ENCODE measurements at places on chromosomes 2 and 18.

- DNase-seq, result no peak
Observed at GRCh38 chr2:3320910-3321605, 56.6 kb downstream of the EIPR1 start.

- DNase-seq, result no peak
Observed at GRCh38 chr2:102660070-102660469, 40.7 kb downstream of the SLC9A2 start.

DNA sequence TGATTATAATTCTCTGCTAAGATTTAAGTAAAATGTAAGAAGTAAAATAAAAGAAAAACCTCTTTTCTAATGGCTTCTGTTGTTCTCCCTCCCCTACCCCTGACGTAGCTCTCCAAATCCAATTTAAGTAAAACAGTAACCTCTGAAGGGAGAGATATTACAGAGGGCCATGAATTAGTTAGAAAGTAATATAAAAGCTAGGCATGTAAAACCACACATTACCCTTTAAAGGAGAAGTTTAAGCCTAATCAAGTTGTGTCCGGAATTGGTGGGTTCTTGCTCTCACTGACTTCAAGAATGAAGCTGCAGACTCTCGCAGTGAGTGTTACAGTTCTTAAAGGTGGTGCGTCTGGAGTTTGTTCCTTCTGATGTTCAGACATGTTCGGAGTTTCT, 116.9 kb upstream of the SCN7A start:
- DNase-seq, result no peak

GRCh38 chr2:192669505-192670091, 474.9 kb upstream of the TMEFF2 start:
- no peak for DNase-seq

GRCh38 chr2:144475569-144476275, 44.2 kb downstream of the ZEB2 start:
- DNase-seq, result no peak

- peak; percentile 91 for DNase-seq
Observed at GRCh38 chr2:38233231-38233983, 143.7 kb downstream of the ATL2 start.

GRCh38 chr2:121080013-121080772, 204.8 kb downstream of the TFCP2L1 start:
- no peak for DNase-seq

DNA sequence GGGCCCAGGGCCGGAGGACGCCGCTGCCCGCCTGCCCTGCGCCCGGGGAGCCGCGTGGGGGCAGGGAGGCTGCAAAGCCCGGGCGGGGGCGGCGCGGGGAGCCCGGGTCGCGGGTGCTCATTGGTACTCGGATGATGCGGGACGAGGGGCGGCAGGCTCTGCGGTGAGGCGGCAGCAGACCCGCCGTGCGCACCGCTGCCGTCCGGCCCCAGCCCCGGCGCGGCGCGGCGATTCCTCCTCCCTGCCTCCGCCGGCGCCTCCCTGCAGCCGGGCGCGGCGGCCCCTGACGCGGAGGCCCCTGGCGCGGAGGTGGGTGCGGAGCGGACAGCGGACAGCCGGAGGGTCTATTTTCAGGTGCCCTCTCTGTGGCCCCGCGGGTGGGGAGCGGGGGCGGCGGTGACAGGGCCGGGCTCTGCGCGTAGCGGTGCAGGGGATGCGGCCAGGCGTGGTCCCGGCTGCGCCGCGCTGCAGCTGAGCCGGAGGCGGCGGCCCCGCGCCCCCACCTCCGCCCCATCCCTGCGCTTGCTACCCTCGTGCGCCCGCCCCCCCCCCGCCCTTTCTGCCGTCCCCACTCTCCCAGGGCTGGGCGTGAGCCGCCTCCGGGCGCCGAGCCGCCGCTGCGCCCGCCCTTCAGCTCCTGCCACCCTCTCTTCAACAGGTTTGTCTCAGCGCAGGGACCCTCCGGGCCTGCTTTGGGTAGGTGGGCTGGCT, 640 bp downstream of the SPTBN1 start:
- DNase-seq, result no peak

GRCh38 chr2:197179744-197180498, 130.7 kb downstream of the ANKRD44 start:
- peak; percentile 38 for DNase-seq

DNA sequence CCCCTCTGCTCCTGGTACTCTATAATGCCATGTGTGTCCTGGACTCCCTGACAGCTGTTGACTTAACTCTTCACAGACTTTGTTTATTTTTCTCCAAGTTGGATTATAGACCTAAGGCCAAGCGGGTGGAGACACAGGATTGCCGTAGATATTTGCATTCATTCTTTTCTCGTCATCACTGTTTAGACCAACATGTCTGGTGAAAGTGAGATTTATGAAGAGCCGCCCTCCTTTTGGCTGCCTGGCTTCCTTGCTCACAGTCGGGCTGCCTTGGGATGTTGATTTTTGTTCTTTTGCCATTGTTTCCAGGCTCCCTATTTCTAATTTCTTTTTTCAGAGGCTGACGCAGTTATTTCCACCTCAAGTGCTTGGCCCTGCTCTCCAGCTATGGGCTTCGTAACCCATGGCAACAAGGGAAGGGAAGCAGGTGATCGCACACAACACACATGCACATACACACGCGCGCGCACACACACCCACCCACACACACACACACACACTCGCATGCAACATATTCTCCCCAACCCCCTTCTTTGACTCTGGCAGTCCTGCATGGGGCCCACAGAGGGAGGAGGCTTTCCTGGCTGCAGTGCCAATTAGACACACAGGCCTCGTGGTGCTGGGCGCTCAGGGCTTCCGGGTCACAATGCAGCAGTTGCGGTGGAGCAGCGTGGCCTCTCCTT, 296.5 kb downstream of the MTX2 start:
- DNase-seq, result no peak

DNA sequence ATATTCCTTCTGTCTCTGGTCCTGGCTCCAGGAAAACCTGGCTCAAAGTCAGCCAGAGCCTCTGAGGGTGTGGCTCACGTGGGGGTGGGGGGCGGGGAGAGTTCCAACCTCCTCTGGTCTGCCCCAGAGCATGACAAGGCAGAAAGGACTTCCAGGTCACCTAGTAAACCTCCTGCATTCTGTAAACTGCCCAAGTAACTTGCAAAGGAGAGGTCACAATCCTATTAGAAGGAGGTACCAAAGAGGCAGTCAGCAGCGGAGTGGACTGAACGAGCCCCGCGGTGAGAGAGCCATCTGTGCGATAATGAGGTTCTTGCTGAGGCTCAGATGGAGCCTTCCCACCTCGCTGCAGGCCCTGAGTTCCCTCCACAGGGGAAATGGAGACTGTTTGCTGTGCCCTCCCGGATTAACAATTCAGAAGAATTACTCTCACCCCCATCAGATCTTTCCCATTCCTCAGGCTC, 58.9 kb upstream of the GATA6 start:
- DNase-seq, result no peak

DNA sequence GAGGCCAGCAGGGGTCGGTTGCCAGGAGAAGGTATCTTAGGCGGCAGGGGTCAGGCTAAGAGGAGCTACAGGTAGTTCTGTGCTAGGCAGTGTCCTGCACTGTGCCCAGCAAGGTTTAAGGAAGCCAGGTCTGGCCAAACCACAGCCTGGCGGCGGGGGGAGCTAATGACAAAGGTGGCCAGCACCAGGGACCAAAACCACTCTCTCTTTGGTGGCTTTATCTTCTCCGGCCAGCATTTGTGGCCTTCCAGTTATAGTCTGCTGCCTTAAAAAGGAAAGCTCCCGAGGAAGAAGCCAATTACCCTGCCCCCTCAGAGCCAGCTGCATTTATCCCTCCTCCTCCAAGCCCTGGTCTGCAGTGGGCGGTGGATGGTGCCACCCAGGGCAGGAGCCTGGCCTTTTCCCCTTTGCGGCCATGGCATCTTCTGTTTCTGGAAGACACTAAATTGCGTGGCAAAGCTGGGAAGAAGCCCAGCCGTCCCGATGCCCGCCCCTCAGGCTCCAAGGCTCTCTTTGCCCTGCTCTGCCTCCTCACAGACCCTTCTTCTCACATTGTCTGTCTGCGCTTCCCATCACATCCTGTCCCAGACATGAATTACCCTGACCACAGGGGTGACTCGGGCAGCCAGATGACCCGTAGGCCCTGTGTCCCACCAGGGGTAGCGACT, 94.6 kb downstream of the EN1 start:
- no peak for DNase-seq

GRCh38 chr2:10304458-10305253, 2.0 kb downstream of the HPCAL1 start:
- DNase-seq, result no peak

DNA sequence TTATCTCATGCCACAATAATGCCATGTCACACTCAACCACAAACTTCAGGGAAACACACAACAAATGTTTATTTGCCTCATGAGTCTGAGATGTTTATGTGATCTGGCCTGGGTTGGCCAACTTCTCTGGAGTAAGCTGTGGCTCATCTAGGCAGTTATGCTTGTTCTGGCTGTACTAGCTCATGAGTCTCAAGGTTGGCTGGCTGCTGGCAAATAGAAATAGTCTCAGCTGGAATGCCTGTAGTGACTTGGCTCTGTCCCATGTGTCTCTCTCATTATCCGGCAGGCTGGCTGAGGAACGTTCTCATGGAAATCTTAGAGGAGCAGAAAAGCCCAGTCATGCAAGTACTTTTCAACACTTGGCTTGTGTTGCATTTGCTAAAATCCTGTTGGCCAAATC, 234.9 kb upstream of the CDH2 start:
- DNase-seq, result peak; percentile 76

DNA sequence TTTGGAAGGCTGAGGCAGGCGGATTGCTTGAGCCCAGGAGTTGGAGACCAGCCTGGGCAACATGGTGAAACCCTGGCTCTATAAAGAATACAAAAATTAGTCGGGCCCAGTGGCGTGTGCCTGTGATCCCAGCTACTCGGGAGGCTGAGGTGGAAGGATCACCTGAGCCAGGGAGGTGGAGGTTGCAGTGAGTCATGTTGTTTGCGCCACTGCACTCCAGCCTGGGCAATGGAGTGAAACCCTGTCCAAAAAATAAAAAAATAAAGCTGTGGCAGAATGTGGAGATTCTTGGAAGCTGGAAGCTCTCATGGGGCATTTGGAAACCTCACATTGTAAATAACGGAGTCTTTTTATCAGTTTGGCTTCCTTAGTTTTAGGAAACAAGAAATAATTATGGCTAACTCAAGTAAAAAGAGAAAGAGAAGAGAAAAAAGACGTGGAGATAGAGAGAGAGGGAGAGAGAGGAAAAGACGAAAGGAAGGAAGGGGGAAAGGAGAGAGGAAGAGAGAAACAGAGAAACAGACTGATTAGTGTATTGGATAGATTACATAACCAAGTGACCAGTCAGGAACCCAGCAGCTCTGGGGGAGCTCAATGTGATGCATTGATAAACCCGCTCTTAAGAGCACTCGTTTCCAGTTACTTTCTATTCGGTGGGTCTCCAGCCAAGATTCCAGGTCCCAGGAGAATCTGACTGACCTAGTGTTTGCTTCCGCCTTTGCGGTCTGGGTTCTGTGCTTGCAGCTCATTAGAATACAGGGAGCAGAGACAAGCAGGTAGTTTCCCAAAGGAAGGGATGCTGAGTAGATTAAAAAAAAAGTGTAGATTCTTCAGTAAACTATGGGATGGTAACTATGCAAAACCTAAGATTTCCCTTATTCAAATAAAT, 1.1 kb upstream of the SPAST start:
- DNase-seq, result no peak

DNA sequence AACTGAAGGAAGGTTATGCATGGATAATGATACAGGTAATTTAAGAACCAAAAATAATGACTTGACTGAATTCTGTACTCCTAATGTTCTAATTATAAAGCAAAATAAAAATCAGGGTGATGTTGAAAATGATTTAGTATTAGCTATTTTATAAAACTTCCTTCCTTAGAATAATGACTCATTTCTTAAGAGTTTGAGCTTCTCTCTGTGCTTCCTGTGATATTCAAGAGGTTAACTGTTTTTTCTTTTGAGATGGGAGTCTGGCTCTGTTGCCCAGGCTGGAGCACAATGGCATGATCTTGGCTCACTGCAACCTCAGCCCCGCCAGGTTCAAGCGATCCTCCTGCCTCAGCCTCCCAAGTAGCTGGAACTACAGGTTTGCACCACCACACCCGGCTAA, 14.8 kb downstream of the HADHA start:
- DNase-seq, result no peak

GRCh38 chr18:13563390-13563805, 163.0 kb downstream of the FAM210A start:
- no peak for DNase-seq

GRCh38 chr2:121319941-121320340, 34.9 kb upstream of the TFCP2L1 start:
- no peak for DNase-seq

GRCh38 chr2:121721926-121722325, 14.7 kb downstream of the NIFK start:
- DNase-seq, result peak; percentile 94

DNA sequence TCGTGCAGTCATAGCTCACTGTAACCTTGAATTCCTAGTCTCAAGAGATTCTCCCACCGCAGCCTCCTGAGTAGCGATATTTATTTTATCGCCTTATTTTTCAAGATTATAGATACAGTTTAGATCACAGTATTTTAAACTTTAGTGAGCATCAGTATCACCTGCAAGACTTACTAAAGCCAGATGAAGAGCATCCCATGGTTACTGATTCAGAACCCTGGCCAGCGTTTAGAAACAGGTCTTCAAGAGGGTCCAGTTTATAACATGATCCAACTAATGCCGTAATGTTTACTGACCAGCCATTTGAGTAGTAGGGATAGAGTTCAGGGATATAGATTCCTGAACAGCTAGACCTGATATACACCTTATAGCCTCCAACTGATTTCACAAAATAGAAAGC, 146.1 kb downstream of the DCC start:
- DNase-seq, result no peak

- DNase-seq, result no peak
Observed at GRCh38 chr2:129769185-129769991, 210.1 kb upstream of the RAB6C start.

GRCh38 chr2:204225671-204226073, 289.1 kb downstream of the ICOS start:
- DNase-seq, result no peak

DNA sequence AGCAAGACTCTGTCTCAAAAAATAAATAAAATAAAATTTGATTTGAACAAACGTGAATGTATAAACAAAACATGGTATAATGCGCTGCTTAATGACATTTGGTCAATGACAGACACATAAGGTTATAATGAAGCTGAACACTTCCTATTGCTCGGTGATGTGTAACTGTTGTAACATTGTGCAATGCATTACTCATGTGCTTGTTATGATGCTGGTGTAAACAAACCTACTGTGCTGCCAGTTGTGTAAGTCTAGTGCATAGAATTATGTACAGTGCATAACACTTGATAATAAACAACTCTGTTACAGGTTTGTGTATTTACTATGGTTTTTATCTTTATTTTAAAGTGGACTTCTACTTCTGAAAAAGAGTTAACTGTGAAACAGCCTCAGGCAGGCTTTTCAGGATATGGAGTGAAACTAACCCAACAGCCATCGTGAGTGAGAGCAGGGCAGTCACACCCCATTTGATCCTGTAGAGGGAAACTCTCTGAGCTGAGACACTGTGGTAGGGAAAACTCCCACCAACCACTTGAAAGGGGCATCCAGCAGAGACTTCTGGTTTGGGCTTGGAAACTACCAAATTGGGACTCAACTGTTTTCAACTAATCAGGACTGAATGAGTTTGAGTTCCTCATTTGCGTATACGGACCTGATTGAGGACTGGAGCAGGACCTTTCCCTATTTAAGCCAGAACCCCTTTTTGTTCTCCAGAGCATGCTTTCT, 8.7 kb upstream of the RPRD1A start:
- peak; percentile 69 for DNase-seq

Data from BJ (cell line).